ENCODE measurements at places on chromosomes 16 and 17.

GRCh38 chr16:85995541-85996423 is 96.8 kb downstream of the IRF8 start:
- no peak for DNase-seq

DNA sequence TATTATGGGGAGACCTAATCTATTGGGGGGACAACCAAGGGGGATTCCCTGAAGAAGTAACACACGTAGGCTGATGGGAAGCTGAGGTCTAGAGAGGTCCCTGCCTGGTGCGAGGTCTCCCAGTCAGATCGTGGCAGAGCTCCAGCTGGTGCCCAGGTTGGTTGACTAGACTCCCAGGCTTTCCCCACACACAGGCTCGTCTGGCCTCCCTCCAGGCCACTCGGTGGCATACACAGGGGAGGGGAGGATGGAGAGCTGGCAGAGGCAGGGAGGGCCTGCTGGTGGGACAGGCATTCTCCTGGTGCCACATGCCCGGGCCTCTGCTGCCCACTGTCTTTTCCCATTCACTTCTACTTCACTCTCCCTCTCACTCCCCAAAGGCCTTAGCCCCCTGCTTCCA is 8.5 kb upstream of the SOCS3 start:
- no peak for DNase-seq

DNA sequence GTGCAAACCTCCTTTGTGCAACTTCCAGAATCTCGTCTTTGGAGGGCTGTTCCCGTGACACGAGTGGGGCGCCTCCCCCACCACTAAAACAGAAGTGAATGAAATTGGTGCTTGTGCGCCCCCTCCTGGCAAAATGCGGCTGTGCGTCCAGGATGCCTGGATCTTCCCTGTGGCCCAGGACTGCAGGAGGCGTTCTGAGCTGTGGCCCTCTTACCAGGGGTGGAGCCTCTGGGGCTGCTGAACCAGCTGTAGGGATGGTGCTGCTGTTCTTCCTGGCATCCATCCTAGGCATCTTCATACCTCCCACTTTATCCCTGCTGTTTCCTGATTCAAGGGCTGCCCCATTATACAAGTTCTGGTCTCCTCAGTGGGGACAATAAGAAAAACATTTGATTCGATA is 18.5 kb upstream of the NAGLU start:
- DNase-seq: peak; percentile 95

DNA sequence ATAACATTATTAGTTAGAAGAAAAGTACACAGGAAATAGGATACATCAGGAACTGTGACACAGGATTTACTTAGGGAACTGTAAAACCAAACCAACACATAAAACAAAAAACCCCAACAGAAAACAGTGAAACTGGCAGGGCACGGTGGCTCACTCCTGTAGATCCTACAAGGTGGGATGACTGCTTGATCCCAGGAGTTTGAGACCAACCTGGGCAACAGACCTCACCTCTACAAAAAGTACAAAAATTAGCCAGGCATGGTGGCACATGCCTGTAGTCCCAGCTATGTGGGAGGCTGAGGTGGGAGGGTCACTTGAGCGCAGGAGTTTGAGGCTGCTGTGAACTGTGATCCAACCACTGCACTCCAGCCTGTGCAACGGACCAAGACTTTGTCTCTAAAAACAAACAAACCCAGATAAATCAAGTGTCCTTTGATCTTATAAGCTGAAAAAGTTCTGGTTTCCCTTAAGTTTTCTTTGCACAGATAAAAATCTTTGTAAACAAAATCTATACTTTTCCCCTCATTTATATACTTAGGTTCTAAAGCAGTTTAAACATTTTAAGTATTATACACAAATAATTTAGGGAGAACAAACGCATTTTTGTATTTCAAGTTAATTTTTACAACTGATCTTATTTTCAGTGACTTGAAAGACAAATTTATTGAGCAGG is 111.5 kb upstream of the TOB1 start:
- no peak for DNase-seq

GRCh38 chr17:79501910-79502309 is 108.9 kb downstream of the RBFOX3 start:
- no peak for DNase-seq

DNA sequence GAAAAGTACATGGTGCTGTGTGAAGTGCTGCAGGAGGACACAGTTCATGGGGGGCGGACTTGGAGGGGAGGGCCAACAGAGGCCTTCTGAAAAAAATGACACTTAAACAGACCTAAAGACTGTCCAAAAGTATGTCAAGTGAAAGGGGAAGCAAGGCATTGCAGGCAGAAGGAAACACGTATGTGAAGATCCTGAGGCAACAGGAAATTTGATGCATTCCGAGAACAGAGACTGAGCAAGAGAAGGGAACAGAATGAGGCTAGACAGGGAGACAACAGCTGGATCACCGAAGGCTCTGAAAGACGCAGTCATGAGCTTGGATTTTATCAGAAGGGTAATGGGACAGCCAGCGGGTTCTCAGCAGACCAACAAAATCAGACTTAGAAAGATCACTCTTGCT is 1.1 kb downstream of the IFT20 start:
- DNase-seq: no peak

DNA sequence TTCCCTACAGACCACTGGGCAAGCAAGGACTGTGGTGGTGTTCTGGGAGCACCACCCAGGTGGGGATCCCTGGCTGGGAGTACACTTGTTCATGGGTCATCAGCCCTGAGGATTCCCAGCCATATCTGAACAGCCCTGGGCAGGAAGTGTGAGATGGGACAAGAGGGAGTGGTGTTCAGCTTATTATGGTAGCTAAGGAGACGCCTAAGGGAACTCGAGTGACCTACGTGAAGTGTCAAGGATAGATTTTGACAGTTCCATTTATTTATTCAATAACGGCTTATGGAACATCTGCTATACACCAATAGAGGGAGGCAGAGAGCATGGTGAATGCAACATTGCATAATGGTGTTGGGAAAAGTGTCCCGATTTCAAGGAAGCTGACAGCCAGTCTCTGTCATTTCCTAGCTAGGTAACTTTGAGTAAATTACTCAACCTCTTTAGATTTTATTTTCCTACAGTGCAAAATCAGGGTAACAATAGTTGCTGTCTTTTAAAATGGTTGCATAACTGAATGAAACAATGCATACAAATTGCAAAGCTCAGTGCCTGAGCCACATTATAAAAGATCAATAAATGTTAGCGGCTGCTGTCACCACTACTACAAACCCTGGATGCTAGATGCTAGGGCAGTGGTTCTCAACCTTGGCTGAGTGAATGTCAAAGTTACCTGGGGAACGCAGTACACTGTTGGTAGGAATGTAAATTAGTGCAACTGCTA is 534.1 kb downstream of the GRIN2A start:
- DNase-seq: no peak

- DNase-seq: peak; percentile 76
Measured at GRCh38 chr17:80731323-80731722, 186.7 kb downstream of the RPTOR start.

DNA sequence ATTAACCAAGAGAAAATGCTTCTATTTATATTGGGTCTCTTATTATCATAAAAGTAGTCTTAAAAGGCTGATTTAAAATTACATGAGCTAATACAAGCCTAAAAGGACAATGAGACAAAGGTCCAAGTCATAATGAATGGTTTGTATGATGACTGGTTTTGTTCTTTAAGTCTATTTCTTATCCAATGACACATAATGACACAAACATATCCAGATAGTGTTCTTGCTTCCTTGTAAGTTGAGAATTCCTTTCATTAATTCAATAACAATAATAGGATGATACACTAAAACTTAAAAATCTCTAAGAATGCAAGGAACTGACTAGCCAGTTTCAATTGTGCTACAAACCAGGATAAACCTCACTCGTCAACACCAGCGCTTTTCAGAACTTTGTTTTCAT is 244.1 kb downstream of the CEP112 start:
- no peak for DNase-seq

- DNase-seq: no peak
Measured at GRCh38 chr17:75346906-75347305, 57.7 kb upstream of the SLC25A19 start.

GRCh38 chr16:52786091-52786490 is 239.1 kb upstream of the TOX3 start:
- no peak for DNase-seq

- DNase-seq: no peak
Measured at GRCh38 chr16:81496321-81496720, 51.7 kb downstream of the CMIP start.

DNA sequence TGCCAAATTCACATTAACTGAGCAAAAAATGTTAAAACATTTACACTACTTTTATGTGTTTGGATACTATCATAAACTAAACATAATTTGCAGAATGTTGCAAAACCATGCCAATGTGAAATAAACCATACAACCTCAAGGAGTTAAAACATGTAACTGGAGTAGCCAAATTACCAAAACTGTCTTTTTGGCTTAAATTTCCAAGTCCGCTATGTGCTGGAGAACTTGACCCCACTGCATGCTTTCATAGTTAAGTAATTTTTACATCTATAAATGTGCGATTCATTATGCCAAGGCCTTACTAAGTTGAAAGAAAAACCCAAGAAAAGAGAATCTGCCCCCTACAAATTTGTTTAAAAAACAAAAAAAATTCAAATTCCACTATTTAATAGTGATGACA is 28.2 kb downstream of the BRD7 start:
- no peak for DNase-seq

GRCh38 chr17:76075364-76076145 is 974 bp downstream of the GALR2 start:
- peak; percentile 70 for DNase-seq

GRCh38 chr17:74757502-74757901 is 9.1 kb downstream of the NHERF1 start:
- DNase-seq: no peak

DNA sequence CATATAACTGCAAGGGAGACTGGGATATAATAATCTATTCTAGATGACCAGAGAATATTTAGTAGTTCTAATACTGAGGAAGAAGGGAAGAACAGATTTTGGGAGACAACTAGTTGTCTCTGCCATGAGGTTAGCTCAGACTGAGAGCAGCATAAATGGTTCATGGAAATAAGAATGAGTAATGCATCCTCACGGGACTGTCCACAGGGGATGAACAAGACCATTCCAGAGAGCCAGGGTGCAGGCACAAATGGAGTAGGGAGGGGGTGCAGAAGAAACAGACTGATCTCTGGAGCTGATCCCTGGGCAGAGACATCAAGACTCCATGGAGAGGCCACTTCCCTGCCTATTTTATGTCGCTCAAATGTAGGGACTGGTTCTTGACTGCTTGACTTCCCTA is 30.4 kb downstream of the NLRC5 start:
- no peak for DNase-seq

- no peak for DNase-seq
Measured at GRCh38 chr17:74165797-74166365, 37.6 kb upstream of the RPL38 start.

DNA sequence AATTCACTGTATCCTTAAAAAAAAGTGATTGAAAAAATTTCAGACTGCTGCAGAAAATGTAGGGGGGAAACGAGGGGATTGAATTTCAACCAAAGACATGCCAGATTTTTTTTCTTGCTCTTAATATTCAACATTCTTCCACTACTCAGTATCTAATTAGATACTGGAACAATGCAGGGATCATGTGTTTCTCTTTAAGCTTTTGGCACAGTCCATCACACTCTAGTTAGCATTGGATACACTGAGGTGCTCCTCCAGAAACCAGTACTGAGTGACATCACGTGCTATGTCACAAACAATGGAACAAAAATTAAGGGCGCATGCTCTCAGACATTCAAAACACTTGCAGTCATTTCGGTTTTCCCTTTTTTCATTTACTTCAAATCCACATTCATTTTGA is 298.6 kb upstream of the PSMD7 start:
- no peak for DNase-seq

- peak; percentile 87 for DNase-seq
Measured at GRCh38 chr16:88570691-88571092, 489 bp downstream of the ZC3H18 start.

DNA sequence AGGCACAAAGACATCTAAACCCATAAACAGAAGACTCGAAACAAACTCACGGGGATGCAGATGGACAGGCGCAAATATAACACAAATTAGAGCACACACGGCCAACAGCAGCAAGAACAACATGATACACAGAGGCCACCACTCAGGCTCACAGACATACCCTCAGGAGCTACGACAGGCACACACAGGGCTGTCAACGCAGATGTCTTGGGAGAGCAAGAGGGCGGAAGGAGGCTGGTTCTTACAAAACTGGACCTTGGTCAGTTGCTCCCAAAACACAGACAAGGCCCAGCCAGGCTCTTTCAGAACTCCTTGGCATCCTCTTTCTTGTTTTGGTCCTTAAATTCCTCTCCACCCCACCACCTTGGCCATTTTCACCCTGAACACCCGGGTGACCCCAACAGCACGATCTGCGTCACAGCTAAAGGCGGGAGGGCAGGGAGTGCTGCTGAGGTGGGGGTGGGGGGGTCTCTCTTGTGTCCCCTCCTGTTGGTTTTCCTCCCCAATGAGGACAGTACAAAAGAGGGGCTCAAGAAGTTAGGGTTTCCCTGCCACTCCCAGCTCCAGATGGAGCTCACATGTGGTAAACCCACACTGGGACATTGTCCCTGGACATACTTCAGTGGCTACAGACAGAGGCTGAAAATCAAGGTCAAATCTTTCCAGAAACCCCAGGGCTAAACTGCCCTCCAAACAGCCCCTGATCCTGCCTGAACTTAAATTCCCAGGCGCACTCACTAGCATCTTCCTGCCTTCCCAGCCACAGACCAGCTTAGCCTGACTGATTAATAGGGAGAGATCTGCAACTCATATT is 221.3 kb downstream of the C16orf78 start:
- DNase-seq: no peak

DNA sequence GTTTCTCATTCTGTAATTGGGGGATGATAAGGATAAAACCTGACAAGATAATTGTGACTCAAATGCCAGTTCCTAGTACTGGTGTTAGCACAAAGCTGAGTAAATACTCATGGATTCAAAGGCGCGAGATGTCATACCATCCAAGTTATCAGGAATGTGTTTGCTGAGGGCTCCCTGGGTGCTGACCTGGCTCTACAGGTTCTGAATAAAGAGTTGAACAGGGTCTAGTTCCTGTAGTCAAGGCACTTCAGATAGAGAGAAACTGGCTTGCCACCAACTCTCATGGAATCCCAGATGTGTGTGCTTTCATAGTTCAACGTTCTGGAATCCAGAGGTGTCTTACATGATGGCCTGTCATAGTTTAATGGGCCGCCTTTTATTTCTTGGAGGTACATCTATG is 141.6 kb downstream of the PRKCA start:
- DNase-seq: no peak

- DNase-seq: no peak
Measured at GRCh38 chr17:59893676-59894100, 767 bp downstream of the RPS6KB1 start.

DNA sequence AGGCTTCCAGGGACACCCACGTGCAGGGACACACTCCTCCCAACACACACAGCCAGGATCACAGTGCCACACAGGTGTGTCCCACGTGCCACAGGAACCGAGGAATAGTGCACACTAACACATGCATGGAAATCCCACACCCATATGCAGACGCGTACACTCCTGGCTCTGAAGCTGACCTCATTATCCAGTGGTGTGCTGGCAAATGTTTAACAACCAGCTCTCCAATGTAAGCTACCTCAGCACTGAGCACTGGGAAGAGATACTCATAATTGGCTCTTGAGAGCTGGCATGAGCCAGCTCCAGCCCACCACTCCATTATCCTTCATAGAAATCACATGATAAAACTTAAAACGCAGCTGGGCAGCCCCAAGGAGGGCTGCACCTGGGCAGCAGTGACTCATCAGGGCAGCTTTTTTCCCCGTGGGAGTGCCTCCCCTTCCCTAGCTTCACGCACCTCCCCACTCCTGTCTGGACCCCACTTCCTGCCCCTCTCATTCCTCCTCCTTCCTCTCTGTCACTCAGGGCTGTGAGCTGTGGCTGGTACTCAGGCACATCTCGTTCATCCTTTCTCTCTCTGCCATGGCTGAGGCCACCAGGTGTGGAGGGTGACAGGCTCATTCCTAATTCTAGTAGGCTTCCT is 14.9 kb upstream of the TBX21 start:
- peak; percentile 74 for DNase-seq

Measured in activated CD4-positive, alpha-beta T cell treated with anti-CD3 and anti-CD28 coated beads, Interleukin-2, amount 10 ng/mL, durations not matched to agents 24 days and 14 days (primary cell).